Activated T-helper 1 cell treated with anti-CD3 and anti-CD28 coated beads, Interleukin-2, amount 50 U/mL, for 16 hours (primary cell): ENCODE measurements at places on chromosomes 5 and 9.

- DNase-seq = no peak
Measured at GRCh38 chr5:140642718-140643117, 3.5 kb downstream of the TMCO6 start.

- no peak for DNase-seq
Measured at GRCh38 chr5:179303451-179304200, 41.6 kb downstream of the ADAMTS2 start.

GRCh38 chr9:96618209-96619123 lies 1.2 kb downstream of the CDC14B start:
- DNase-seq = no peak

DNA sequence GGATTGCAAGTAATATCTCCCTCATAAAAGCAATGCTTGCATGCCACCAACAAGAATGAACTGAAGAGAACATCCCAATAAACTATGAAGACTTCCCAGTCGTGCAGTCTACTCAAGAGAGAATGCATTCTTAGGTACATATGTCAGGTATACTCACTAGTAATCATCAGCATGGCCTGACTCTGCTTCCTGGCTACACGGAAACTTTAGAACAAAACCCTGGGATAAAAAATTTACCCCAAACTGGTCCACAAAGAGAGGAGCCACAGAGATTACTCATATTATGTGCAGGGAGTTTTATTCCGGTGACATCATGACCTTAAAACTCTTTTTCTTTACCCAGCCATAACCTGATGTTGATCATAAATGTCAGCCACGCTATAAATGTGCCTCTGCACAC lies 57.5 kb upstream of the PAPPA start:
- DNase-seq = no peak

DNA sequence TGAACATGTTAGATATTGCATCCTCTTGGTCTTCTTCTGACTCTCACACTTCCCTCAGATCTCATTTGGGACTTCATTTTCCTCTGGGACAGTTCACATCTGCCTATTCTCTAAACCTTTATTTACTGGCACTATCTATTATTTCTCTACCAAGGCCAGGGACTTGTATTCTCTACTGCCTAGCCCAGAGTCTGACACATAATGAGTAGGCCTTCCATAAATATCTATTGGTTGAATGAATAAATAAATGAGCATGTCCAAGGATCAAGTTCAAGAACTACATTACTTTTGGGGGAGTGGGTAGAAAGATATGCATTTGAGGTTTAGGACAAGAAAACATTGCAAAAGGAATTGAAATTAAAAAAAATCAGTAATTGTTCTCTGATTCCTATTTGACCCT lies 250.3 kb downstream of the TRIM32 start:
- DNase-seq = no peak

DNA sequence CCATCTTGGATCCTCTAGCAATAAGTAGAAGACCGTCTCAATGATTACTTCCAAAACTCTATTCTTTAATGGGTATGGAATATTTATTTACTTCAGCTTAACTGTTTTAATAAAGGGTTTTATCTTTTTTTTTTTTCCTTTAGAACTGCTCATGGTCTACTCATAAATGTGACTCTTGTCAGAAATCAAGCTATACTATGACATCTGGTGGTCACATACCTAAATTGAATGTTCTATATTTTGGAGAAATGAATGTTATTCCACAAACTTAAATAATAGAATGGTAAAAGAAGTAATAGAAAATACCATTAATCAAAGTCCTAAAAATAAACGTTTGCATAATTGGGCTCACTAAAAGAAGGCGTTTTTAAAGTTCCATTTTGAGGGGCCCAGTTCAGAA lies 131.2 kb upstream of the PLCXD3 start:
- DNase-seq = no peak

DNA sequence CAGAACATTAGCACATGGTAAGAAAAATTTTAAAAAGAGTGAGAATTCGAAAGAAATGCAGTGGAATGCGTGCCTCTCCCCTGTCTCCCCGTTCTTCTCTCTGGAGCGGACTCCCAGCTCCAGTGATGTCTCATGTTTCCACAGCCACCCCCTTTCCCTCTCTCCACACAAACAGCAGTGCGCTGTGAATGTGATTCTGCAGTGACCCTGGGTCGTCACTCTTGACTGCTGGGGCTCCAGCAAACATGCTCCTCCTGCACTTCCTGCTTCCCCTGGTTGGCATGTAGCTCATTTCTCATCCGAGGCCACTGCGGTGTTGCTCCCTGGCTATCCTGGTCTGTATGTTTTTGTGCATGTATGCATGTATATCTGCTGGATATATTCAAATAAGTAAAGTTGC lies 13.3 kb downstream of the PHF2 start:
- DNase-seq = no peak
